ENCODE measurements at places on chromosomes 4 and X.

DNA sequence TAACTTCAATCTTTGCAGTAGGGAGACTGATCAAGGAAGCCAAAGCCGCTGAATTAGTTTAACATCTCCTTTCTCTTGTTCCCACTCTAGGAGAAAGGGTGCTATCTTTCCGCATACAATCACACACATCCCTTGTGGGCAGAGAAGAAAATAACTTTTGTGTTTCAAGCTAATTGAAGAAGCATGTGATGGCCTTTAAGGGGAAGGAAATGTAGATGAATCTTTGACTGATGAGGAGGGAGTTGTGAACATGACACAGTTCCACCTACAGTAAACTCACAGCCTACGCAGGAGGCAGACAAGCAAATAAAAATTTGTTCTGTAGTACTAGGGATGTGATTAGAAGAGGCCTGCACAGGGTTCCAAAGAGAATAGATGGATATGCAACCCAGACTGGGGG is 14.7 kb upstream of the SPATA4 start:
- DNase-seq = no peak

DNA sequence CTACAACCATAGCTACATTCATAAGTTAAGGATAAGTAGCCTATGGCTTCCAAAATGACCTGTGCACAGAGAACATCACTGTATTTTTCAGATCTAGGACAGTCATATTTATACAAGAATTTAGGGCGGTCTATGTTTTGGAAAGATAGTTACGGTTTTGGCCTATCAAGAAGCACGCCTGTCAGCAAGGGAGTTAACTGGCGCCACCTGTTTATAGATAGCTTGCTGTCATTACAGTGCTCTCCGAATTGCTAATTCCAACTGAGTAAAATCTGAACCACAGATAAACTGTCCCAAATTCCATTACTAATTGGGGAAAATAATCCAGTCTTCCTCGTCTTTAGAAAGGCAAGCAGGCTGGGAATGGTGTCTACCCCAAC is 646 bp downstream of the ABCB7 start:
- DNase-seq = no peak

DNA sequence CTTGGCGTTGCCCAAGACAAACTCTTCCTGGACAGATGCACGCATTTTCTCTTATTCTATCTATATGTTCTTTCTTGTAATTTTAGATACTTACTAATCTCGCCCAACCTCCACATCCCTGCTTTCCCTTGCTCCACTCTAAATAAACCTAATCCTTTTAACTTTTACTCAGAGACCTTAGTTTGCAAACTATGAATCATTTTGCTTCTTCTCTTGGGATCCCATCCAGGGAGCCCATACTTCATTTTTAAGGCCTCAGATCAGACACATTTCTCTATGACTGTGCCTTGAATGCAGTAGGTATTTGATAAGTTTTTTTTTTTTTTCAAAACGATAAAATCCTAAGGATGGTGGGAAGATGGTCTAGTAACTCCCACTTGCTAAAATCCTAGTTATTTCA is 353.8 kb upstream of the HAND2 start:
- DNase-seq = no peak

GRCh38 chr4:30989508-30989907 is 269.3 kb downstream of the PCDH7 start:
- DNase-seq = no peak

DNA sequence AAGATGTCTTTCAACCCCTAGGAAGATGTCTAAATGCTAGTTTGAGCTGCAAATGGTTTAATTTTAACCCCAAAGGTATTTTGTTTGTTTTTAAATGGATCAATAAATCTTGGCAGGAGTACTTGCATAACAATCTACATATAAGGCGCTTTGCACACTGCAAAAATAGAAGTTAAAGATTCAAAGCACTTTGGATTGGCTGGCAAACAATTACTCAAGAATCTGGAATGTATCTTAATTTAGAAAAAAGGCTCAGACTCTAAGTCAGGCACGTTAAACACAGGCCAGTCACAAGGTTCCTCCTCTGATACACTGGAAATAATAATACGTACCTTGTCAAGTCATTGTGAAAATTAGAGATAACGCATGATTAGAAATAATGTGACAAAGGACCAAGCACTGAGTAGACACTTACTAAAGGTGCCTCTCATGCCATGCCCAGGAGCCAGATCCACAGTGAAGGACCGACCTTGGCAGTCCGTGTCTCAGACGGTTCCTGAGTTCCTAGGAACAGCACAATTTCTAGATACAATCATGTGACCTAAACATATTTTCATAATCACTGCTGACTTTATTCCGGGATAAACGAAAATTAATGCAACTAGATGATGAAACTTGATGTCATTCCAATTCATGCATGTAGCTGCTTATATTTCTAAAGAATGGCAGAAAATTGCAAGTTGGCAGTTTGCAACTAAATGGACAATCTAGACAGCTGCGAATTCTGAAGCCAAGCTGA is 49.6 kb downstream of the PROM1 start:
- DNase-seq = no peak

DNA sequence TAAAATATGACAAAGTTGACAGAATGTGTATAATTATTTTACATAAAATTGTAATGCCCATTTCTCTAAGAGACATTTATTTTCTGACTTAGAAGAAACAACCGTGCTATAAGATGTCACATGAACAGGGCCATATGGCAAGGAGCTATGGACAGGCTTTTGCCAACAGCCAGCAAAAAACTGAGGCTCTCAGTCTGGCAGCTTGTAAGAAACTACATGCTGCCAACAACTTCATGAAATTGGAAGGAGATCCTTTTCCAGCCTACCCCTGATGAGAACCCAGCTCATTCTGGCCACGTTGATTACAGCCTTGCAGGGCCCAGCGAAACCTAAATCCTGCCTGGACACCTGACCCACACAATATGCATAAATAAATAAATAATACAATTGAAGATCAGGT is 250.3 kb upstream of the ARSJ start:
- no peak for DNase-seq

- DNase-seq = no peak
Observed at GRCh38 chr4:156052116-156052515, 98.5 kb upstream of the CTSO start.

DNA sequence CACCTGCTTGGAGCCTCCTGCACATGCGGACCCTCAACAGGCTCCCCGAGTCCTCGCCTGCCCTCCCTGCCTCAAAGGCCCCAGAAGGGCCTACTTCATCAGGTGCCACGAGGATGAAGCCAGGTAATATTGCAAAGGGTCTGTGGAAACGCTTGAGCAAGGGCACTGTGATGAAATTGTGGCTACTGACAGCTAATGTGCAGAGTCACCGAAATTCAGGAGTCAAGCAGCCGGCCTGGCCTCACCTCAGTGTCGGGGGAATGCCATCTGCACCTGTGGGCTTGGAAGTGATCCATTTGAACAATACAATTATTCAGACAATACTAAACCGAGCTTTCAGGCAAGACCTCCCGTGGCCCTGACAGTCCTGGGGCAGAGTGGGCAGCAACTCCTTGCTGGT is 3.1 kb upstream of the FGFR3 start:
- DNase-seq = no peak

DNA sequence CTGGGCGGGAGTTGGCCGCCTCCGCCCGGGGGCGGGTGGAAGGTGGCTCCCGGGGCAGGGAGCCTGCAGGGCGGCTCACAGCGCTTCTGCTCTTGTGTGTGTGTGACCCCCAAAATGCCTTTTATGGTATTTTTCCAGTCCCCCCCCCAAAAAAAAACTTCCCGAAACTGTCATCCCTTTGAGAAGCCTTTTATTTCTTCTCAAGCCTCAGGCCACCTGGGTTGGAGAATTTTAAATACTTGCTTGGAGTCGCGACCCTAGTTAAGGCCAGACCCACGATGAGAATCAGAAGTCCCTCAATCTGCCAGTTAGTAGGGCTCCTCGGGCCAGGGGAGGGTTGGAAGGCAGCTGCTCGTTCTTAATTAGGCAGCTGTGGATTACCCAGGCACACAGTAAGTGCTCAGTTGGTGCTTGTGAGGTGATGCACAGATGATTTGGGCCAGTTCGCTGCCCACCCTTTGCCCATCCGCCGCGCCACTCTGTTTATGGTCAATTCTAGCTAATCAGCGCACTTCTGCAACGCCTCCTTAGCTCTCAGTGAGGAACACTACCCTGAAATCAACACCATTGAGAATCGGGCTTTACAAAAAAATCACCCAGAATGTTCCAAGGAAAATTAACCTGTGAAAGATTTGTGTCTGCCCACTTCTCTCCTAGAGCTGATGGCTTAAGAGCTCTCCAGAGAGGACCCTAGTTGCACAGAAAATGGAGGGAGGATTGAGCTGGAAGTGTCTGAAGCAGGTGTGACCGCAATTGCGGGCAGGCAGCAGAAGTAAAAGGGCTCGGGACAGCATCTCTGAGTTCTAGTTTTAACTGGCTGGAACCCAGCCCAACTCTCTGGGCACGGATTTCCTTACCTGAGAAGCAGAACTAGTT is 648 bp upstream of the SCD5 start:
- DNase-seq = no peak

GRCh38 chr4:150063128-150063527 is 15.1 kb upstream of the DCLK2 start:
- no peak for DNase-seq

GRCh38 chr4:31908261-31908660 is 1188.1 kb downstream of the PCDH7 start:
- no peak for DNase-seq

DNA sequence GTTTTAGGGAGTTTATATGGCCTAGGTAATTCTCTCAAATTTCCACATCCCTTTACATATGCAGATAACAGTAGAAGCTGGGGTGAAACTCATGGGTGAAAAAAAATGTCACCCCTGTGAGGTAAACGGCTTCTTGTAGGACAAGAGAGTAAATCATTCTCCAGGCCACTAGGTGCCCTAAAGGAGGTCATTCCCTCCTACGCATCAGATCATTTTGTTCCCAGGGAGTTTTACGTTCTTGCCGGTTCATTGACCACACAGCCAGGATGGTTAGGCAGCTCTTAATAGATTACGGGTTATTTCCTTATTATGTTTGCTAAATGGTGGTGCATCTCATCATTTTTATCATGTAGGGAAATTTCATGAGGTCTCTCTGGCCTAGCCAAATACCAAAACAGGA is 225.8 kb upstream of the NOCT start:
- DNase-seq = no peak

DNA sequence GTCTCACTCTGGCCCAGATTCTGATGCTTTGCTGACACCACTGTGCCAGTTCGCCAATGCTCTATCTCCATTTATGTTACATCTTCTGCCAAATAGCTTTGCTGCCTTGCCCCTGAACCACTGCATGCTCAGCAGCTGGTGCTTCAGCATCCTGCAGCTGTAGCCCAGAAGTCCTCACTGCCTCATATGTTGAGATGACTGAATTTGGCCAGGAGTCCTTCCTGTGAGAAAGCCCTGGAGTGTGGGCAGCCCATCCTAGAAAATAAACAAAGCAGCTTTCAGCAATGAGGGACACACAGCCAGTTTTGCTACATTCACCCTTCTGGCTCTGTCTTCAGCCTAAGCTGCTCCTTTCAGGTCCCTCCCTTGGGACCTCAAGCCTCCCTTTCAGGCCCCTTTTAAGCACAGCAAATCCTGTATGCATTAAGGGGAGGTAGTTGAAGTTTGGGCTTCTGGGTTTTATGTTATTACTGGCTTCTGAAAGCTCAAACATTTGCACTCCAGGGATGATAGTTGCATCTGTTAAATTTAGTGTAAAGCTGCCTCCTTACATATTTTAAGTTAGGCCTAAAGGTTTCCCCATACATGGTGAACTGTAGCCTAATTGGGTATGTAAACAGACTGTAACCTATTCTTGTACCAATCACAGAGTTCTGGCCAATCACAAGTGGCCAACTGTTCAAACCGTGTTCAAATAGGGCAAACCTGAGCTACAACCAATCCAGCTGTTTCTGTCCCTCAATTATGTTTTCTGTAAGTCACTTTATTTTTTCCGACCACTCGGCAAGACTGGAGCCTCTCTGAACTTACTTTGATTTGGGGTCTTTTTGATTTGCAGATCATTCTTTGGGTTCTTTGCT is 2.1 kb upstream of the TMEM165 start:
- DNase-seq = no peak

DNA sequence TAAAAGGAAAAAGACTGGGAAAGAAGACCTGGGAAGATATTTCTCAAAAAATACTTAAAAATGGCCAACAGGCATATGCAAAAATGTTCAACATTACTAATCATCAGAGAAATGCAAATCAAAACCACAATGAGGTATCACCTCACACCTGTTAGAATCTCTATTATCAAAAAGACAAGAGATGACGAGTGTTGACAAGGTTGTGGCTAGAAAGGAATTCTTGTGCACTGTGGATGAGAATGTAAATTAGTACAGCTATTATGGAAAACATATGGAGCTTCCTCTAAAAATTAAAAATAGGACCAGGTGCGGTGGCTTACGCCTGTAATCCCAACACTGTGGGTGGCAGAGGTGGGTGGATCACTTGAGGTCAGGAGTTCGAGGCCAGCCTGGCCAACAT is 50.0 kb downstream of the C4orf46 start:
- no peak for DNase-seq

GRCh38 chr4:44056721-44057151 is 391.9 kb downstream of the KCTD8 start:
- no peak for DNase-seq

GRCh38 chr4:85391589-85392410 is 83.2 kb upstream of the ARHGAP24 start:
- no peak for DNase-seq

- no peak for DNase-seq
Observed at GRCh38 chr4:176376032-176376614, 56.4 kb downstream of the SPCS3 start.

- no peak for DNase-seq
Observed at GRCh38 chr4:156677131-156677531, 294.5 kb downstream of the PDGFC start.

DNA sequence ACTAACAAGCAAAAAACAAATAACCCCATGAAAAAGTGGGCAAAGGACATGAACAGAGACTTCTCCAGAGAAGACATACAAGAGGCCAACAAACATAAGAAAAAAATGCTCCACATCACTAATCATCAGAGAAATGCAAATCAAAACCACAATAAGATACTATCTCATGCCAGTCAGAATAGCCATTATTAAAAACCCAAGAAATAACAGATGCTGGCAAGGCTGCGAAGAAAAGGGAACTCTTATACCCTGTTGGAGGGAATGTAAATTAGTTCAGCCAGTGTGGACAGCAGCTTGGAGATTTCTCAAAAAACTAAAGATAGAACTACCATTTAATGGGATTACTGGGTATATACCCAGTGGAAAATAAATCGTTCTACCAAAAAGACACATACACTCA is 79.6 kb downstream of the MAPK10 start:
- no peak for DNase-seq

DNA sequence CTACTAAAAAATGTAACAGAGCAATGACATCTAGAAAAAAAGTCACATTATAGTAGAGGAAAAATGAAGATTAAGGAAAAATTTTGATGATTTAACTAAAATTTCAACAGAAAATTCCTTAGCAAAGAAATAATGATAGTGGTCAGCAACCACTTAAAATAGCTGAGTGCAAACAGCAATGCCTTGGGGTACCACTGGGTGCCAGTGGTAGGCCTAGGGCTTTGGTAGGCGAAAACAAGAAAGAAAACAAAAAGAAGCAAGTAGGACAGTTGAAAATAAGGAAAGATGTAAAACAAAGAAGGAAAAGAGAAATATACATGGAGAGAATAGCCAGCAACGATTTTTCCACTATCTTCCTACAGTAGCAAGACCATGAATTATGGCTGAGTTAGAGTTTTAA is 313.5 kb upstream of the IRS4 start:
- DNase-seq = no peak

Data from activated T-cell treated with anti-CD3 and anti-CD28 coated beads, Interleukin-2, amount 50 U/mL, for 1 hour (primary cell).